ENCODE measurements at places on chromosomes 12 and 14. TPM values are rescaled to one million over a fixed set of nuclear protein-coding genes. Genes with fewer than 3 reads are reported as not detected.

The SLC22A17 gene
- 23.1 TPM for total RNA-seq

The ZDHHC17 gene
- total RNA-seq: 140 TPM

The B4GALNT1 gene
- 0.51 TPM for total RNA-seq

The CDC42BPB gene
- 98.3 TPM for total RNA-seq

The PIWIL1 gene
- not detected for total RNA-seq
